ENCODE measurements at places on chromosomes 7 and 10.
A peak's percentile ranks its signal among the peaks of the same experiment; 100 is the strongest.

GRCh38 chr7:12102126-12102525 lies 109.0 kb upstream of the TMEM106B start:
- no peak for DNase-seq

- DNase-seq, result no peak
Observed at GRCh38 chr7:2080060-2080387, 152.7 kb downstream of the MAD1L1 start.

DNA sequence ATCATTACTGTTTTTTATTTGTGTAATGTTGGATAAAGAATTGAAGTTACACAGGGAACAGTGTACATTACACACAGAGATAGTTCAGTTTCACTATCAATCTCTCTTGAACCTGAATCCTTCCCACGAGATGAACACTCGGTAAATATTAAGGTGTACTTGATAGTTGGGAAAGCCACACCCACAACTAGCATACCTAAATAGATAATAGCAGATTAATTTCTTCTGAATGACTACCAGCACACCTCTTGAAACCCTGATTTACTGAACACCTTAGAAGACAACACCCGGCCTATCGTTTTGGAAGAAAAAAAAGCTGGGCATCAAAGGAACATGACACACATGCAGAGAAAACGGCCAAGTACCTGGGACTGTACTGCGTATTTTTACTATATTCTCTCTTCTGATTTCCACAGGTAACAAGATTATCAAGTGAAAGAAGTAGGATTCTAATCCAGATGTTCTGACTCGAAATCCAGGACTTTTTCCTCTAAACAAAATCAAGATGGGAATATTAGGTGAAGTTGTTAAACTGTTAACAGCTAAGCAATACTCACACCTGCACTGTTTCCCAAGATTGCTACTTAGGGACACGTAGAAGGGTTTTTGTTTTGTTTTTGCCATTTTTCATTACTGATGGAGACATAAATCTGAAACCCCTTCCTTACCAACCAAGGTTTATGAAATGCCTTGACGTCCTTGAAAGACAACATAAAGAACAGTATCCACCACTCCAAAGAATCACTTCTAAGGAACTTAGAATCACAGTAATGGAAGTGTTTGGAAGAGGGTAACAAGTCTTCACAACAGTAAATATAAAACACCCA lies 1.0 kb downstream of the CCDC186 start:
- no peak for DNase-seq

DNA sequence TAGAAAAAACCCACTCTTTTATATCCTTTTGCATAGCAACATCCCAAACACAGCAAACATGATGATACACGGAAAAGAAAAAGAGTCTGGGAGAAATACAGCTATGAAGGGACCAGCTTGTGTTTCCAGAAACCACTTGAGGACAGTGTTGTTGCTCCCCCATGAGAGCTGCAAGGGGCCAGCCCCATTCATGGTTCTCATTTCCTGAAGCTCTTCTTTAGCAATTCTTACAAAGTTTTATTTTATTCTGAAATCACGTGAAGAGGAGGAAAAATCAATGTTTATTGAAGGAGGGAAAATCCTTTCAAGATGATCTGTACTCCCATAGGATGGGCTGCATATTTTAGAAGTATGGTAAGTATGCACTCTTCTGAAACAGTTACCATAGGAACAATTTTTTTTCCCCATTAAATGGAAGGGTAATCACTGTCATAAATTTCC lies 17.5 kb upstream of the PRTFDC1 start:
- DNase-seq, result no peak

DNA sequence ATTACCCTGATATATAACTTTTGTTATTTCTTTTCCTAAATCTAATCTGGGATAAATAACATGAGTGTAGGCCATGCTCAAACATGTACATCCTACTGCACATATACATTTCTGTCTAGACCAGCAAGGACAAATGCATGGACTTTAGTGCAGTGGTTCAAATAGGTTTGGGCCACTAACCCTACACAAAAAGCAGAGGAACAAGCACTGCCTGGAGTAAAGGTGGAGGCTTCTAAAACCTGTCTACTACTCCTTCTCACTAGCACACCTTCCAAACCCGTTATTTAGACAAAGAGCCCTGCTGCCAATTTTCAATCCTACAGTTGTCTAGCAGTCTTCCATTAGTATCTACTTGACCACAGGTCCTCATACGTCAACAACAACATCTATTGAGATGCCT lies 34.8 kb downstream of the SGCE start:
- DNase-seq, result no peak

- no peak for DNase-seq
Observed at GRCh38 chr10:119659951-119660350, 8.8 kb downstream of the BAG3 start.

GRCh38 chr10:130554701-130555410 lies 418.7 kb downstream of the GLRX3 start:
- DNase-seq, result no peak

- no peak for DNase-seq
Observed at GRCh38 chr10:8674230-8674629, 619.7 kb downstream of the GATA3 start.

GRCh38 chr10:16948361-16948760 lies 131.1 kb upstream of the RSU1 start:
- no peak for DNase-seq

- DNase-seq, result no peak
Observed at GRCh38 chr10:13993673-13994089, 337.0 kb downstream of the FRMD4A start.

GRCh38 chr7:69309601-69310000 lies 288.7 kb upstream of the AUTS2 start:
- DNase-seq, result no peak

- no peak for DNase-seq
Observed at GRCh38 chr7:98233219-98234070, 18.6 kb downstream of the TECPR1 start.

DNA sequence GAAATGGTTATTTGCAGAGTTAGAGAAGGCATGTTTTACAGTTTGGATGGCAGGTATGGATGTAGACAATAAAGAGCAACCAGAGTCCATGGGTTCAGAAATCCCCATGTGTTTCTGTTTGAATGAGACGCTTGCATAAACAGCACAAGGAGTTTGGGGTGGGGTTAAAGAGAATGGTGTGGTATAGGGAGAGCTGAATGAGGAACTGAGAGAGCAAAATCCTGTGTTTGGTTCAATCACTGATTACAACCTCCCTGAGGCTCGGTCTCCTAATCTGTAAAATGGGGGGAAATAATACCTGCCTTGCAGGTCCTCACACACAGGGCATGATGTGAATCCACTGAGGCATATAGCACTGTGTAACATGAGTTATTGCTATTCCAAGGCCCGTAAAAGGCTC lies 23.7 kb downstream of the CAV1 start:
- DNase-seq, result no peak

- DNase-seq, result no peak
Observed at GRCh38 chr10:121589553-121589952, 8.7 kb downstream of the FGFR2 start.

DNA sequence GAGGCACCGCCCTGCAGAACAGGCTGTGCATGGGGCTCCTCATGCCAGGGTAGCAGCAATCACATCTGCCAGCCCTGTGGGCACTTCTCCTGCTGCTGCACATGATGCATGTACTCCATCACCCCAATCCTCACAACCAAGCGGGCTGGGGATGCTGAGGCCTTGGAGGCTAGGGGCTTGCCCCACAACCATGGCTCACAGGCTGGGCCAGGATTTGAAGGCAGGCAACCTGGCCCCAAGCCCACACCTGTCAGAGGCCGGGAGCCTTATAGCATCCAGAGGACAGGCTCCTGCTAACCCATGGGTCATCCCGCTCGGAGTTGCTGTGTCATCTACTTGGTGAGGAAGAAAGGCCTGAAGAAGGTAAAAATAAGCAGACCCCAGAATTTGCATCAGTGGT lies 2.2 kb downstream of the POLM start:
- DNase-seq, result no peak

DNA sequence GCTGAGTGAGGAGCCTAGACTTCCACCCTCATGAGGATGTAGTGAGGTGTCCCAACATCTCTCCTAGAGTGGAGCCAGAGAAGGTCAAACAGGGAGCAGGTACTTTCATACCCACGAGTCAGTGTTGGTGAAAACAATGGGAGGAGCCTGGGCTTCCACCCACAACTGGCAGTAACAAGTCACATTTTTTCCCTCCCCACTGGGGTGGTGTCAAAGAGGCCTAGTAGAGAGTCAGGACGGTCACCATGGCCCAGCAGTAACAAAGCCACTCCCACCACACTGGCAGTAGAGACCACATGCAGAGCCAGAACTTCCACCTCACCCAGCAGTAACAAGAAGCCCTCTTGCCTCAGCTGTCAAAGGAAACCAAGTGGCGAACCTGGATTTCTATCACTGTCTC lies 280.2 kb upstream of the IMMP2L start:
- no peak for DNase-seq

GRCh38 chr10:49118430-49119074 lies 3.2 kb upstream of the VSTM4 start:
- DNase-seq, result no peak

DNA sequence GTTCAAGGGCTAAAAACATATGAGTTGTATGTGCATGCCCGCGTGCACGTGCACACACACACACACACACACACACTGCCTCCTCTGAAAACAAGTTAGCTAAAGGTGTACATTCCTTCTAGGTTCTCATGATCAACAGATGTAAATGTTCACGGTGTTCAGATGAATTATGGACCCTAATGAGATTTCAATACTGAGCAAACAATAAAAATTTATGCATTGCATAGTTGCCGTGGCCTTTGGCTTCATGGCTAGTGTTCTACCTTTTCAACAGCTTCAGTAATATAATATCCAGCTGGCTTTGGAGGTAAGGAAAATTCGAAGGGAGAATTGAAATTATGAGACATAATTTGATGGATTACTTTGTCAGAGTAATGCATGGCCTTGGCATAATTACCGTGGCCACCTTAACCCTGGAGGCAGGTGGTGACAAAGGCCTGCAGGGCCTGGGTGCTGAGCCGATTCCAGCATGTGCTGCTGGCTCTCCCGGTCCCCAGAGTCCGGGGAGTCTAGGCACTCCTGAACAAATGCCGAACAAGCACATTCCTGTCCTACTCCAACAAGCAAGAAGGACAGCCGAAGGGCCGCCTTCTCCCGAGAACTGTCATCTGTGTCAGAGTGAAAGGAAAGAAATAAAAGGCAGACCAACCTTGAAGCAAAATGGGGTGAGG lies 166.6 kb upstream of the TCF7L2 start:
- DNase-seq, result no peak

DNA sequence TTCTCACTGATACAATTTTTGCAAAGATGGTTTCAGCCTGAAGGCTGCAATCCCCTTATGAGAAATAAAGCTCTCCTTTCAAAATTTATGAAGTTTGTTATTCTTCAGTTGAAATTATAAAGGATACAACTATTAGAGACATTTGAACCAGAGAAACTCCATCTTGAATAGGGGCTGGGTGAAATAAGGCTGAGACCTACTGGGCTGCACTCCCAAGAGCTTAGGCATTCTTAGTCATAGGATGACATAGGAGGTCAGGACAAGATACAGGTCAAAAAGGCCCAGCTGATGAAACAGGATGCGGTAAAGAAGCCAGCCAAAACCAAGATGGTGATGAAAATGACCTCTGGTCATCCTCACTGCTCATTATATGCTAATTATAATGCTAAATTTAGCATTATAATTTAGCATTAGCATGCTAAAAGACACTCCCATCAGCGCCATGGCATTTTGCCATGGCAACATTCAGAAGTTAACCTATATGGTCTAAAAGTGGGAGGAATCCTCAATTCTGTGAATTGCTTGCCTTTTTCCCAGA lies 22.4 kb upstream of the IFIT1B start:
- peak; percentile 87 for DNase-seq

GRCh38 chr10:88642209-88642608 lies 22.0 kb upstream of the LIPF start:
- no peak for DNase-seq

DNA sequence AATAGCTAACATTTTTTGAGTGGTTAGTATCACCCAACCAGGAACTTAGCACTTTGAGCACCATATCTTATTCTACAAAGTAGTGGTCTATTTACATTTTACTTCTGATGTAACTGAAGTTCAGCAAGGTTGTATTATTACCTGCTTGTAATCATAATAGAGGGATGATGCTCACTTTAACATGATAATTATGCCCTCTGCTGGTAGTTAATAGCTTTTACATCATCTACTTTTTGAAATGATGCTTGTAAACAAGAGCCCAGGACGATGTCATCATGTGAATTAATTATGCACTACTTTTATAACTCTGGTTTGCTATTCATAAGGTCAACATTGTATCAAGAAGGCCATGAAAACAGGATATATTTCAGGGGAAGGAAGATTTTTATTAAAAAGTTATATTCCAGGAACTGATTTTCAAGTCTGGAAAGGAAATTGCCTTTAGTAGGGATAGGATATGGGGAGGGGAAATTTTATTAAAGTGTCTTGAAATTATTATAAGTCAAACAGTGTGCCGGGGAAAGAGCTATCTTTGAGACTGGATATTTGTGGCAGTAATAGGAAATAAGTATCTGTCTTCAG lies 80.3 kb upstream of the SCIN start:
- DNase-seq, result no peak

GRCh38 chr7:53302496-53303246 lies 267.2 kb downstream of the POM121L12 start:
- DNase-seq, result no peak

DNA sequence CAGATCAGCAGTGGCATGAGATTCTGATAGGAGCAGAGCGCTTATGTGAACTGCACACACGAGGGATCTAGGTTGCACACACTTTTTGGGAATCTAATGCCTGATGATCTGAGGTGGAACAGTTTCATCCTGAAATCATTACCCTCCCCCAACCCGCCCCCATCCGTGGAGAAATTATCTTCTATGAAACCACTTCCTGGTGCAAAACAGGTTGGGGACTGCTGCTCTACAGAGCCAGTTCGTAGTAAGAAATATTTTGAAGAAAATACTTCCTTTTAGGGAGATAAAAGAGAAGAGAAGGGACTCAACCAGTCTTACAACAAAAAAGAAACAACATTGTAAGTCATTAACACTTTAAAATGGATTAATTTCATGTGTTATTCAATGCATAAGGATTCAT lies 1308.2 kb downstream of the GATA3 start:
- no peak for DNase-seq

DNA sequence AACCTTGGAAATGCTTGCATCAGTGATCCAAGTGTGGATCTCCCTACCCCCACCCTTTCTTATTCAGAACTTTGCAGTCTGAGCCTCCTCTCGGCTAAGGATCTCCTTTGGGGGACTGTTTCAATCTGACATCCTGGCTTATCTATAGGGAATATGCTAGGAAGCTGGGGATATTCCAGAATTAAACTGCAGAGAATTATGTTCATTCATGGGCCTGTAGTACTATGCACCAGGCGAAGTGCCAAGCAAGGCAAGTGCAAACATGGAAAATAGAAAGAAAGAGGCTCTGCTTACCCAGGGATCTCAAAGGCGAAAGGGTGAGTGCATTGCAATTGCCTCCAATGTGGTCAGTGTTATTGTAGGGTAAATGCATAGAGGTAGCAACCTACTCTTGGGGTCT lies 96.5 kb downstream of the CACNB2 start:
- DNase-seq, result no peak

DNA sequence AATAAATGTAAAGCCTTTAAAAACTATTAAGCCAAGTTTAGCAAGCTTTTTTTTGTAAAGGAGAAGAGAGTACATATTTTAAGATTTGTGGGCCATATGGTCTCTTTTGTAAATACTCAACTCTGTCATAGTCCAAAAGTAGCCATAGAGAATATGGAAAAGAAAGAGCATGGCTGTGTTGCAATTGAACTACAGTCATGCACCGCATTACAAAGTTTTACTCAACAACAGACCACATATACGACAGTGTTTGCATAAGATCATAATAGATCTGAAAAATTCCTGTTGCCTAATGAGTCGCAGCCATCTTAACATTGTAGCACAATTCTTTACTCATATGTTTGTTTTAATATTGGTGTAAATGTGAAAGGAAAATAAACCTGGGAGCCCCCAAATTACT lies 440.8 kb downstream of the HTR7 start:
- peak; percentile 81 for DNase-seq

All from foreskin fibroblast (primary cell).